ENCODE measurements at places on chromosomes 6 and 20.

DNA sequence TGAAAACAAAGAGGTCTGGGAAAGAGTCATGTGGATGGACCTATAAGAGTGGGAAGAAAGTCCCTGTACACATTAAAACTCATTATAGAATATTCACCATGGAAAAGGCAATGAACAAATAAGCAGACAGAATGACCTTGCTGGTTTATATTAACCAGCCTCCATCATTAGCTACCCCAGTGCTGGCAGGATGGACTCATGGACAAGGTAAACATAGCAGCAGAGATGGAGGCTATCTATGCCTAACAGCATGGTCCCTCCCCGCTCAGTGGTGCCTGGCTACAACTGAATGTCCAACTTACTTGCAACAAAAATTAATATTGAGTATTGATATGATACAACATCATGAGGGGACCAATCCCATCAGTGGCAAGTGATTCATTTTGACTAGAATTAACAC, 4.5 kb upstream of the ZKSCAN3 start:
- no peak for DNase-seq

GRCh38 chr6:22221211-22221610, 75.6 kb downstream of the PRL start:
- DNase-seq = no peak

DNA sequence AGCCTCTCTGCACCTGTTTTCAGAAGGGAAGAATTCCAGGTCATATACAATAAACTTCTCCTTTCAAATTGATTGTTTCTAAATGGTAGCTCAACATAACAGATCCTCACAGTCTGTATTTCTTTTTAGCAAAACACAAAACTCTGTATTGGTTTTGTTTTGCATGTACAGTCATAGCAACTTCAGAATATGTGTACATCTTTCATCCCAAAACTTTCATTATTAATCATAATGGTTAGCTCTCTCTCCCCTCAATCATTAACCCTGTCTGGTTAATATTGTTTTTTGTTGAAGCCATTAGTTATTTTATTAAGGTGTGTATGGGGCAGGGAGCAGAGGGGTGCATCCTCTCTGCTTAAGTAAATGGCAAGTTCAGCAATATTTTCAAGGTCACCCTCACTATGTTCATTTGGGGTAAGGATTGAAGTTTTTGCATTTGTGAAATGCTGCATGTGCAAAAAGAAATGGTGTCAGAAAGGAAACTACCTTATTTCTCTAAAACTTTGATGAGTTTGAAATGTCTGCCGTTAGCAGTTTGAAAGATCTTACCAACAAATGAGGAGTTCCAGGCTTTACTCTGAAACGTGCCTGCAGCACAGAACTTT, 136.8 kb upstream of the BTBD3 start:
- no peak for DNase-seq

GRCh38 chr20:3390759-3391425, 16.6 kb downstream of the DNAAF9 start:
- DNase-seq = no peak

DNA sequence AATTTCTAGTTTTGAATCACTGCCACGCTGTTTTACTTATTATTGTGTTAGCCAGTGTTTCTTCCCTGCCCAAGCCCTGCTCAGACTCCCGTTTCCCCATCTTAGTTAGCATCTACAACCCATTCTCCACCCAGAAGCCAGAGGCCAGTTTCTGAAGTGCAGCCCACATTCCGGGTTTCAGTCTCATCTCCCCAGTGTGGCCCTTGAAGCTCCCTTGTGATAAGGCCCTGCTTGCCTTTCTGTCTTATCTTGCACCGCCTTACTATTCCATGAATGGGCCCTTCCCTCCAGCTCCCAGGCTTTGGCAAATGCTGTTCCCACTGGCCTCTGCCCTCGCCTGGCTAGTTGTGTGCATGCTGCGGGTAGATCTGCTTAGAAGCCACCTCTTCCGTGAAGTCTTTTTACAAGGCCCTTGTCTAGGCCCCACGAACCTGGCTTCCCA, 41.1 kb downstream of the TOX2 start:
- no peak for DNase-seq

GRCh38 chr6:7150381-7151064, 42.8 kb downstream of the RREB1 start:
- DNase-seq = no peak

GRCh38 chr20:60490217-60491050, 532.2 kb downstream of the CDH26 start:
- no peak for DNase-seq

GRCh38 chr6:32852844-32853540, 512 bp downstream of the TAP1 start:
- DNase-seq = peak; percentile 54

GRCh38 chr6:39941138-39941537, 6.9 kb upstream of the MOCS1 start:
- DNase-seq = no peak

- DNase-seq = no peak
These were observed 40.1 kb downstream of the ITPR3 start for GRCh38 chr6:33661106-33661838.

- DNase-seq = no peak
These were observed 184.1 kb upstream of the ARID1B start for GRCh38 chr6:156593127-156593526.

DNA sequence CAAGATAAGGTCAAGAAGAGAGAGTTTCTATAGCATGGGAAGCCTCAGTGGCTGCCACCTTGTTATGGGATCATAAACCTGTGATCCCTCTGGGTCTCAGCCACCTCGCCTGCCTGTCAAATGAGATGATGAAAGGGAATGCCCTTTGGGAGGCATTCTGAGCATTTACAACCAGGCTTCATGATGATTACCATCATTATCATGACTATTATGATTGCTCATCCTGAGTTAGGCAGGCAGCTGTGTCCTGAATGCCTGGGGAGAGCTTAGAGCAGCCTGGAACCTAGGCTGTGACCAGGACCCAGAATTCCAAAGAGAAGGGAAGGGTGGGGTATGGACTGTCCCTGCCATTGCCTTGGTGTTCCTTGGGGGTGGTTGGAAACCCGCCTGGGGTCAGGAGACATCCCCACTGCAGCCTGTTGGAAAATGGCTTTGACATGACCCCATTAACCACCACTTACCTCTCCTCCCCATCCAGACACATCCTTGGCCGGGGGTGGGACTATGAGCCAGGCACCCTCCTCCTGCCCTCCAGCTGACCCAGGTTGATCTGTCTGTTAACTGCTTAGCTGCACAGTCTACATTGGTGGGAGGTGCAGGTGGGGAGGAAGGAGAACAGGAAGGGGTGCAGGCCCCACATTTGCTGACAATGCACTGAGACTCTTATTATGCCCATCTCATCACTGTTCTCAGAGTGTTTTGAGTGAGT, 51.9 kb downstream of the LRFN2 start:
- DNase-seq = no peak

GRCh38 chr6:44088827-44089590, 38.2 kb downstream of the MRPL14 start:
- DNase-seq = no peak

DNA sequence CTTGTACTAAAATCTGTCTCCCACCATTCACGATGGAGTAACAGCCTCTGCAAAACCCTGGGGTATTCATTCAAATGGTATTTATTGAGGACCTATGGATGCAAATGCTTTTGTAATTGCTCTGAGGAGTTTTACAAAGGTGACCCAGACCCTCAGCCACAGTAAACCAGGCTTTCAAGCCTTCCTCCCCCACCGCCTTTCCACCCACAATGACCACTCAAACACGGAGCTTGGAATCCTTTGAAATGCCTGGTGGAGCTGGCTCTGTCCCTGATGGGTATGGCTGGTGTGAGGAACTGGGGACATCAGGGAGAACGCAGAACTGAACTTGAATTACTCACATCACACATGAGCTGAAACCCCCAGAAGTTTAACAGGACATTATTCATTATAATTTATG, 246.4 kb downstream of the CDH26 start:
- no peak for DNase-seq

- DNase-seq = no peak
These were observed 161.7 kb downstream of the SYCP2 start for GRCh38 chr20:59771506-59772372.

DNA sequence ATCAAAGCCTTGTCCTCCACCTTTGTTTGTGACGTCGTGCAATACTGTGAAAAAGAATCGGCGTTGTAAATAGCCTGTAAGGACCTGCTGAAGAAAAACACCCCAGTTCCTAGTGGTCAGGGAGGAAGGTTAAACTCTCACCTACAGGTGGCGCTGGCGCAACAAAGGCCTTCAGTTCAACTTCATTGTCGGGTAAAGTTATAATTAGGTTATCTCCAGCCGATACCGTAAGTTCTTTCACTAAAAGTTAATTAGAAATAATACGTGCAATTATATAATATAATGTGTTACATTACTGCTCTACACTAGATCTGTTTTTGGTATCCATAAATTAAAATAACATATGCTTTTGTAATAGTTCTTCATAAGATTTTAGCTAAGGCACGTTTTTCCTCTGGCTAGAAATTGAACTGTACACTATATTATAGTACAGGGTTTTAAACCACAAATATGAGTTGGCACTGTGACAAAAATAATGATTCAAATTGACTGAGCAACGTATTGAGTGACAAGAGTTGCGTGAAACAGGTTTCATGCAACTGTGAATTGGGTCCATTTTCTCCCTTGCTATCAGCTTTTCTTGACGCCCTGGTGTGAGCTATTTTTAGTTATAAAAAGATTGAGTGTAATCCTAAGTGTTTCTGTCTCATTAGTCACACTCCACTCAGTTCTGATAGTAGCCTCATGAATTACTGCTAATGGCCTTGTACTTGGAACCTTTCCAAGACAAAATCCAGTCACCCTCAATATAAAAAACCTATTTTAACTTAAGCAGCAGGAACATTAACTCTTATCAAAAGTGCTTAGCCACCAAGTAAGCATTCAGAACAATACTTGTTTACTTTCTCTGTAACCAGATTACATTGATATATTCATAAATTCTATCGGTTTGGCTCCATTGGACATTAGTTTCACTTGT, 62.3 kb downstream of the KIAA0319 start:
- DNase-seq = peak; percentile 83

DNA sequence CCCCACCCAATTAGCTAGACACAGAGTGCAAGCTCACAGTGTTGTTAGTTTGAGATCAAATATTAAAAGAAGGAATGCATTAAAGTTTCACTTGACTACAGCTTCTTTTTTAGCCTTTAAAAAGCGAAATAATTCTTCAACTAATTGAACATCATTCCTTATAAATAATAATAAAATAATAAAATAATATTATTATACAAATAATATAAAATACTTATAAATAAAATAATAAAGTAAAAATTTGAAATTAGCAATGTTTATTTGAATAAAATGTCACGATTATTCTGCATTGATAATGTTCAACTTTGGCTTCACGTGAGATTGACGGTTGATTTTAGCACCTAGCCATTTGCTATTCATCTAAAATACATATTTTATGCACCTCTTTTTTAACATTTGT, 819.3 kb downstream of the FRK start:
- DNase-seq = no peak

- DNase-seq = no peak
These were observed 79.0 kb downstream of the ANKEF1 start for GRCh38 chr20:10113746-10114145.
